ENCODE measurements at places on chromosomes 11 and 22.

GRCh38 chr11:46044601-46045000, 76.7 kb downstream of the PHF21A start:
- no peak for DNase-seq

DNA sequence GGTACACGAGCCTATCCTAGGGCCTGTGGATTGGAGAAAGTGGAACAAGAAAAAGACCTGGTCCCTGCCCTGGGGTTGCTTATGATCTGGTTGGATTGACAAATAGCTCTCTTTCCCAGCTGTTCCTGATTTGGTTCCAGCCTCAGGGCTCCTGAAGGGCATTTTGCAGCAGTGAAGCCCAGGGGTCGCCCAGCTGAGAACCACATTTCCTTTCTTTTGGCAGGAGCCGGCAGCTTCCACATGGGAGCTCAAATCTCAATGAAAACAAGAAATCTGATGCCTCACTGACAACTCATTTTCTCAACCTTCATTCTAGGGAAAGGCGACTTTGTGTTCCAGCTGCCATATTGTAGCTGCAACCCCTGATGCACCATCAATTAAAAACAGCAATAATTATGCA, 140.6 kb upstream of the CADM1 start:
- DNase-seq: no peak

GRCh38 chr11:19561011-19561410, 151.6 kb upstream of the NAV2 start:
- no peak for DNase-seq

- no peak for DNase-seq
These were observed 28.4 kb upstream of the CRTAM start for GRCh38 chr11:122809866-122810265.

DNA sequence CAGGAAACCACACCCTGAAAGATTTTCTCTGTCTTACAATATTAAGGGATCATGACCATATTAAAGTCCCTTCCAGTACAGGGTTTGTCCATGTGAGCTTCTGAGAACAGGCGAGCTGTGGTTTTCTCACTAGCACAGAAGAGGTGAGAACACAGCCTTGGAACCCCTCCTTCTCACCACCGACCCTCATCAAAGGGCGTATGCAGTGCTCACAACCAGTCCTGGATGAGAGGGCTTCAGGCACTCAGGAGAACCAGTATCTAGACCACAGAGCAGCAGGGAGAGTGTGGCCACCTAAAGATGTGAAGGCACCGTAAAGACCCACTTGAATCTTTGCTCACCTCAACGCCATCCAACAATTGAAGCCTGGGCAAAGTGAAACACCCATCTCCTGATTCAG, 397.0 kb downstream of the ETS1 start:
- DNase-seq: peak; percentile 31

- DNase-seq: no peak
These were observed 703.3 kb downstream of the NELL1 start for GRCh38 chr11:21372672-21373071.

DNA sequence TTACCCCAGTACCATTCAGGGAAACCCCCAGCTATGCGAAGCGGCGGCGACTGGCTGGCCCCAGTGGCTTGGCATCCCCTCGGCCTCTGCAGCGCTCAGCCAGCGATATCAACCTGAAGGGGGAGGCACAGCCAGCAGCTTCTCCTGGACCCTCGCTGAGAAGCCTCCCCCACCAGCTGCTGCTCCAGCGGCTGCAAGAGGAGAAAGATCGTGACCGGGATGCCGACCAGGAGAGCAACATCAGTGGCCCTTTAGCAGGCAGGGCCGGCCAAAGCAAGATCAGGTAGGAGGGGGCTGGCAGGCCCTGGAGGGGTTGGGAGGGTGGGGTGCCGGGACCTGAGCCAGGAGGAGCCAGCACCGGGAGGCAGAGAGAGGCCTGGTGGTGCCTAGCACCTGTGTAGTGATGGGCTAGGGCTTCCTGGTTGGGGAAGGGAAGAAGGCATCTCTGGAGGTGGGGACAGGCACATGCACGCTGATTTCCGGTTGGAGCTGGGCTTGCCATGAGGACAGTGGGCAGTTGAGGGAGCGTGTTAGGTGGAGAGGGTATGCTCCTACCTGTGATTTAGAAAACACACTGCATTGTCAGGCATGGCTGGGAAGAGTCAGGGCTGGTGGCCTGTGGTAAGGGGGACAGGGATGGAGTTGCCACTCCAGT, 22.3 kb downstream of the SHANK3 start:
- DNase-seq: no peak

DNA sequence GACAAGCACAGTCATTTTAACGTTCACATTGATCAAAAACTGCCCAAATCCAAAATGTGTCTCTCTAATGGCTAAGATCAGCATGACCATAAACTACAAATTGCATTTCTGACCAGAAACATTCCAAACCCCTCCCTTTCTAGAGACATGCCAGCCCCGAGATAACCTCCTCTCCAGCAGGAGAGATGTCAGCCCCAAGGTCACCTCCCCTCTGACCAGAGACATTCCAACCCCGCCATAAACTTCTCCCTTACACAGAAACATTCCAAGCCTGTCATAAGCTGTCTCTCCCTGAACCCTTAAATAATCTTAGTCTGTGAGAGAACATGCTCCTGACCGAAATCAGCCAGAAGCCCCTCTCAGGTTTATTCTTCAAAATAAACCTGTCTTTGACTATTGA, 6.6 kb upstream of the EXT2 start:
- no peak for DNase-seq

DNA sequence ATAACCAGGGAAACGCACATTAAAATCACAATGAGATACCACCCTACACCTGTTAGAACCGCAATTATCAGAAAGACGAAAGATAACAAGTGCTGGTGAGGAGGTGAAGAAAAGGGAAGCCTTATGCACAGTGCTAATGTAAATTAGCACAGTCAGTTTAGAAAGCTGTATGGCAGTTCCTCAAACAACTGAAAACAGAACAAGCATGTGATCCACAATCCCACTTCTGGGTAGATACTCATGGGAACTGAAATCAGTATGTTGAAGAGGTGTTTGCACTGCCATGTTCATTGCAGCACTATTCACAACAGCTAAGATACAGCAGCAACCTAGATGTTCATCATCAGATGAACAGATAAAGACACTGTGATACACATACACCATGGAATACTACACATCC, 75.0 kb upstream of the CCND1 start:
- DNase-seq: no peak

GRCh38 chr11:95335989-95336388, 105.0 kb upstream of the SESN3 start:
- peak; percentile 21 for DNase-seq

DNA sequence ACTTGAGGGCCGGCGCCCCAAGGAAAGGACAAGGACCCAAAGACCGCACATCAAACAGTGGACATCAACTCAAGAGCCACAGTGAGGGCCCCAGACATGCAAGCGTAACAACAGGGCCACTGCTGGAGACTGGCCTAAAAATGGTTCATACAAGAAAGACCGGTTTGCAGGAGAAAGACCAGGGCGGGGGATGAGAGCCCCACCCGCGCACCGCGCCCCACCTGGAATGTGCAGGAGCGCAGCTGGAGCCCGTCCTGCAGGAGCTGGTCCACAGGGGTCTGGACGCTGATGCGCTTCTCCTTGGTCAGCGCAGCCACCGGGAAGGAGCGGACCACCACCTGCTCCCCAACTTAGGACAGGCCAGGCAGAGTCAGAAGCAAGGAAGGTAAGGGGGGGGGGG, 13.9 kb downstream of the SBF1 start:
- no peak for DNase-seq

DNA sequence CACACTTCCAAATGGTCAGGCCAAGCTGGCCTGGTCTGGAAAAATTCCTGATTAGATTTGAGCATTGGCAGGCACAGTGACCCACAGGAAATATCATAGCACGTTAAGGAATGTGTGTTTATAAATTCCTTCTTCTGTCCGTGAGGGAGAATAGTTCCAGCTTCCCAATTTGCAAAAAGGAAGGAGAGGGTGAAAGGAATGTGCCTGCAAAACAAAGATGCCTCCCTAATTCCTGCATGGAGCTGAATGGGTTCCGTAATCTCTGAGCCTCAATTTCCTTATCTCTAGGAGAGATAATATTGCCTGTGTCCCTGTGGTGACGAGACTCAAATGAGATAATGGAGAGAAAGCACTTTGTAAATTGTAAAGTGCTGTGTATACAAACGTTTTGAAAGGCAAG, 105.1 kb downstream of the FEZ1 start:
- no peak for DNase-seq

DNA sequence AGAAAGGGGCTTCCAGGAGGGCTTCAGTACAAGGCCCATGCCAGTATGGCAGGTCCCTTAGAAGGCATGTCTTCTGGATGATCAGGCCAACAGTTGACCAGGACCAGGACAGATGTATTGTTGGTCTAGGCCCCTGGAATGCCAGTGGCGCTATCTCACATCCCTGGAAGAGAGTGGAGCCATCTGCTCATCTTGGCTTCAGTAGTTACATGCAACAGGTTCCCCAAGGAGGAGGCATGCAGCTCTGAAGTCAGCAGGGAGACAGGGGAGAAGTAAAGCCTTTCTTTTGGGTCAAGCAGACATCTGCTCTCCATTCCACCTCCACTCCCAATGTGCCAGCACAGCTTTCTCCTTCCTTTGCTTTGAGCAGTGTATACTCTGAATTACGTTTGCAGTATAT, 244.1 kb downstream of the KIRREL3 start:
- DNase-seq: no peak

DNA sequence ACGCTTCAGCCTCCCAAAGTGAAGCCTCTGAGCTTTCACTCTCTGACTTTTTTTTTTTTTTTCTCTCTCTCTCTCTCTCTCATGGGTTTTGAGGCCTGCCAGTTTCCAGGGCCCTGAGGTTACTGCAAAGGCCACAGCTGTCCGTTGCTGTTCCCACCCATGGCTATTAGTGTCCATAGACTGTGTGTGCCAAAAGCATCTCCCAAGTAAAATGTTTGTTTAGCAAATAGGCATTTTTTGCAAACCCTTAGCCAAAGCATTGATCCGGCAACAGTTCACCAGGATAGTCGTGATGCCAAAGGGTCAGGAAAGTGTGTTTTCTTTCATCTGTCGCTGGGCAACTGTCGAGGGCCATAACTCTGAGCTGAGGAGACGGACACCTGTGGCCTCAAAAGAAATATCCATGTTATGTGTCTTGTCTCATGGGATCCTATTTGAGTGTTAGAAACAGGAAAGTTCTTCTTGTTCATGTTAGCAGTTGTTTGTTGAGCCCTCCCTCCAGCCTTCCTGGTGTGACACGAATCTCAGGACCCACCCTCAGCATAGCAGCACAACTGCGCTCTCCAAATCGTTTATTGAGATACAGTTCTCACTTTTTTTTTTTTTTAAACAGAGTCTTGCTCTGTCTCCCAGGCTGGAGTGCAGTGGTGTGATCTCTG, 18.4 kb downstream of the FADS2 start:
- no peak for DNase-seq

DNA sequence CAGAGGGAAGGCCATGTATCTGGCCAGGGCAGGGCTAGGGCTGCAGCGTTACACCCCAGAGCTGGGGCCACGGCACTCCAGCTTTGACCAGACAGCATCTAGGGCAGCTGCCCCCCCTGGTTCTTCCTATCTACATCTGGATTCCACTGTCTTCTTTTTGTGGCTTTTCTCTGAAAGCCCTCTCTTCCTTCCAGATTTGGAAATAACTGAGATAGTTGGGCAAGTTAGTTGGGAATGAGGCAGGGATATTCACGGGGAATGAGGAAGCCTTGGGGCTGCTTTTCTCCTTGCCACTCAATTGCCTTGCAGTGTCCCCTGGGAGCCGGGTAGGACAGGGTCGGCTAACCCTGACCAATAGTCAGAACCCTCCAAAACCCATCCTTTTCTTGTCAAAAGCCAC, 26.8 kb downstream of the CLMP start:
- DNase-seq: no peak

GRCh38 chr22:50060441-50061140, 2.5 kb upstream of the TTLL8 start:
- no peak for DNase-seq

- no peak for DNase-seq
These were observed 47.7 kb upstream of the SC5D start for GRCh38 chr11:121244884-121245283.

DNA sequence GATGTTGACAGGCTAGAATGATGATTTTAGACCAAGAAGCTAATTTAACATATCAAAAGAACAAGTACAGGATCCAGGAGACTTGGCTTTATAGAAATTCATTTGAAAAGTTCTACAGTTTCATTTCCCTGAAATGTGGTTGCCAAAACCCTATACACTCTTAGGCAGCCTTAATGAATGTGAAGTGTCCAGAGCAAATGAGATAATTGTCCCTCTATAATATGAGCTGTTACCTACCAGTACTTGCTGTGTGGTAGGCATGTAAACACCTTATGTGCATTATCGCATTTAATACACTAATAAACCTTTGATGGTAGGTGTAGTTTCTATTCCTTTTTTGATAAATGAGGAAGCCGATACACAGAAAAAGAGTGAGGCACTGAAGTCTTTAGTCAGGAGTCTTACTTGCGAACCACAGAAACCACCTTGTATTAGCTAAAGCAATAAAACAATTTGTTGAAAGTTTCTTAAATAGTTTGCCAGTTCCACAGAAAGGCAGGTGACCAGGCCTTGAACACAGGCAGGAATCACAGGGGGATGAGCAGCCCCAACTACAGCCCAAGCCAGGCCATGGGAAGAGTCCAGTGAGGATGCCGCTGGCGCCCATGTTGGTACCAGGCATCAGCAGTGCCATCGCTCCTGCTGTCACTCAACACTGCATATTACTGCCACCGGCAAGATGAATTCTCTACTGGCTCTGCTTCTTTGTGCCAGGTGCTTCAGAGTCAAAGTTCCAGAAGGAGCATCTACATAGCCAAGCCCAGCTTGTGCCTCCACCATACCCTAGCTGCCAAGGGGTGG, 81.7 kb downstream of the SWAP70 start:
- DNase-seq: no peak

- no peak for DNase-seq
These were observed 6.3 kb downstream of the ARHGEF17 start for GRCh38 chr11:73314117-73314961.

DNA sequence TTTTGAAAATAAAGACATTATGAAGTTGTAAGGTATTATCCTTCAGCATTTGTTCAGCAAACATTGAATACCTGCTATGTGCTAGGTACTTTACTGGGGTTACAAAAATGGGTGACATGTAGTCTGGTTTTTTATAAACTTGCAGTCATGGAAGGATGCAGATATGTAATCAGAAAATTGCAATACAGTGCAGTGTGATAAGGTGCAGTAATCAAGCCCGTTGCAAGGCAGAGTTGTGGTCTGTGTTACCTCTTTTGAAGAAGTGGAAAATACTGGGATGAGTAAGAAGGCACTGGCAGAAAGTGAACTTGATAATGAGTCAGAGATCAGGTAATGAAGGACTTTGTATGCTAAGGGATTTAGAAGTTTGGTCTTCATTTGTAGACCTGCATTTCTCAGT, 8.1 kb downstream of the FBXO7 start:
- DNase-seq: peak; percentile 6

- DNase-seq: no peak
These were observed 102.6 kb upstream of the ALDH3B2 start for GRCh38 chr11:67776852-67777520.

GRCh38 chr11:82398300-82398815, 335.3 kb downstream of the FAM181B start:
- DNase-seq: no peak

Data from CD4-positive, alpha-beta T cell treated with Interleukin-17A for 4 hours (primary cell).